Stimulated activated naive B cell treated with anti-CD40 and anti-IgM and Interleukin-4, amounts not matched to agents 10 μg/mL and 1 μg/mL and 100 μg/mL, for 72 hours (primary cell): ENCODE measurements at places on chromosomes 2 and 18.

DNA sequence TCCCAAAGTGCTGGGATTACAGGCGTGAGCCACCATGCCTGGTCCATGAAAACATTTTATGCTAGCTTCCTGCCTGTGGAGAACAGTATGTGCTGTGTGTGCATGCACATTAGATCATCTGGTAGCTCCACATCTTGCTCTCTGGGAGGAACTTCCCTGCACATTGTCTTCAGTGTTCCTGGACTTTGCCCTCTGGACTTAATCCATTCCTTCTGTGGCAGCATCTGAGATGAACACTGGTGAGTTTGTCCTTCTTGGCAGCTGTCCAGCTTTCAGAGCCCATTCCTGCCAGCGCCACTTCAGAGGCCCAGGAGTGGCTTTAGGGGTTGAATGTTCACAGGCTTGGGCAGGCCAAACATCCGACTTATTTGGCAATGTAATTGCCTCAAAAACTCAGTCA, 65.2 kb downstream of the POU3F3 start:
- peaks cover 9% of the 10 kb centered on the region for H3K4me1 ChIP-seq
- peaks cover 7% of the 10 kb centered on the region for H3K36me3 ChIP-seq
- no peak overlapping the region for H3K27ac ChIP-seq
- DNase-seq: no peak

- H3K4me1 ChIP-seq: peaks cover 59% of the 10 kb centered on the region
- no peak for DNase-seq
- no peaks in the 10 kb centered on the region for H3K27me3 ChIP-seq
- no peak overlapping the region for H3K4me3 ChIP-seq
- peaks cover 48% of the 10 kb centered on the region for H3K36me3 ChIP-seq
- no peak overlapping the region for H3K27ac ChIP-seq
Measured at GRCh38 chr2:238434846-238435751, 8.4 kb downstream of the ASB1 start.

DNA sequence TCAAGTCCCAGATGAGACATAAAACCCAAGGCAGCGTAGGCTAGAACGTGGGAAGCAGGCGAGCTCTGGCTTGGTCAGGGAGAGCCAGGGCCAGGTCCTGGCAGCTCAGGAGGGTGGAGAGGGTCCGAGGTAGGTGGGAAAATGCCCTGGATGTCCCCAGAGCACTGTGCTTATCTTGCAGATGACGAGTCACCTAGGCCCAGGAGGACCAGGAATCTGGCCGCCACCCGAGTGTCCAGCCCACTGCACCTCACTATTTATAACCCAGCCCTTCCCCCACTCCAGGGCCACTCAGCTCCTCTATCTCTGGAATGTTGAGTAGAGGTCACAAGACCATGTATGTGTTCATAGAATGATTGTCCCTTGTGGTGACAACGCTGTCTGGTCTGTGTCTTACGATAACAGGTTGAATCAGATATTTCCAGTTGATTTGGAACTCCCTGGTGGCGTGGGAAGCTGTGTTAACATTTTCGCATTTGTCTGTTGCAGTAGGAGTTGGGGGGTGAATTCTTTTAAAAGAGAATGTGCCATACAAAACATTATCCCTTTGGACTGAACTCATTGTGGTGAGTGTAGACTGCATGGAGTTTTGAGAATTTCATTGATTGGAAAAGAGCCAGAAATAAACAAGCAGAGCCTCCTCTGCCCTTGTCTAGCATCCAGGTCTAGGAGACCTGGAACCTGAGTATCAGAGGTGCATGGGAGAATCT, 47.5 kb downstream of the EMILIN2 start:
- H3K27me3 ChIP-seq: no peaks in the 10 kb centered on the region
- peaks cover 7% of the 10 kb centered on the region for H3K4me1 ChIP-seq
- H3K4me3 ChIP-seq: no peak overlapping the region
- no peak for DNase-seq

- no peaks in the 10 kb centered on the region for H3K27me3 ChIP-seq
- H3K27ac ChIP-seq: no peak overlapping the region
- peaks cover 5% of the 10 kb centered on the region for H3K36me3 ChIP-seq
- H3K4me1 ChIP-seq: no peaks in the 10 kb centered on the region
- H3K4me3 ChIP-seq: no peak overlapping the region
Measured at GRCh38 chr2:165876269-165876668, 77.3 kb downstream of the TTC21B start.
